SHP77 treated with DMSO at 0.1 percent for 48 hours (cell line): ENCODE measurements at places on chromosomes 12 and 14.

- no peak for DNase-seq
These were observed 5.2 kb upstream of the RIMKLB start for GRCh38 chr12:8692573-8692972.

DNA sequence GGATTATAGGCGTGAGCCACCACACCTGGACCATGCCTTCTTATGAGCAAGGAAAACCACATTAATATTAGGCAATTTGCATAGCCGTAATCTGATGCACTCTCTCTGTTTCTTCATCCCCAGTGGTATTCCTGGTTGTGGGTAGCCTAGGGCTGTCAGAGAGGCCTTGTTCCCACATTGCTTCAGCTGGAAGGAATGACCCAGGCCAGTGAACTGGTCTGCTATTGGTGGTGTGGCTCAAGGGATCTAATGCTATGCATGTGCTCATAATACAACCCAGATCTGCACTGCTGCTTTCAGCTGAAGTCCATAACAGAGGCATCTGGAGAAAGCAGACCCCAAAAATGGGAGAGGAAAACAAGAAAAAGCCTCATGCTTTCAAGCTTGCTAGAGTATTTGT is 33.1 kb upstream of the G2E3 start:
- no peak for DNase-seq

DNA sequence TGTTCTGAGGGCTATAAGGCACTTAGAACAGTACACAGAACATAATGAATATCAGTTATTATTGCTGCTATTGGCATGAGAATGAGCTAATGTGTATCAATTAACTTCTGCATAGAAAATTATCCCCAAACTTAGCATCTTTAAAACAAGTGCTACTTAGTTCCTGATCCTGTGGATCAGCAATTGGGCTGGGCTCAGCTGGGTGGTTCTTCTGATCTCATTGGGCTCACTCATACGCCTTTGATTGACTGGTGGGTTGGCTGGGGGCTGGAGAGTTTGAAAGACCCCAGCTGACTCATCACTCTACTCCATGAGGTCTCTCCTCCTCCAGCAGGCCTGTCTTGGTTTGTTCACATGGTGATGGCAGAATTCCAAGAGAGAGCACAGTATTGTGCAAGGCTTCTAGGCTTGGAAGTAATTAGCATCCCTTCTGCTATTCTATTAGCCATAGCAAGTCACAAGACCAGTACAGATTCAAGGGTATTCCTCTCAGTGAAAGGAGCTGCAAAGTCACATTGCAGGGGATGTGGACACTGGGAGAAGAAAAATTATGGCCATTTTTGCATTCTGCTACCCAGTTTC is 27.2 kb upstream of the HSPB8 start:
- no peak for DNase-seq

DNA sequence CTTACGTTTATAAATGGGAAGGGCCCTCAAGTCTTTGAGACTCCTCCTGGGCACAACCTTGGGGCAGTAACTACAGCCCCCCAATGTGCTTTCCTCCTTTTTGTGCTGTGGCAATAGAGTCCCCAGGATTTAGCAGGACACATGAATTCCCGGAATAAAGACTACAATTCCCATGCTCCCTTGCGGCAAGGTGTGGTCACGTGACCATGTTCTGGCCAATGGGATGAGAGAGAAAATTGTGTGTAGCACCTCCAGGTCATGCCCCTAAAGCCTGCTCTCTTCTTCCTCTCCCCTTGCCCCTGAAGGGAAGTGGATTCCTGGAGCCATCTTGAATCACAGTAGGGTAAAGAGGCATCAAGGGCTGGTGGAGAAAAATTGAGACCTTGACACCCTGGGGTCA is 295.1 kb upstream of the SFSWAP start:
- DNase-seq, result no peak

DNA sequence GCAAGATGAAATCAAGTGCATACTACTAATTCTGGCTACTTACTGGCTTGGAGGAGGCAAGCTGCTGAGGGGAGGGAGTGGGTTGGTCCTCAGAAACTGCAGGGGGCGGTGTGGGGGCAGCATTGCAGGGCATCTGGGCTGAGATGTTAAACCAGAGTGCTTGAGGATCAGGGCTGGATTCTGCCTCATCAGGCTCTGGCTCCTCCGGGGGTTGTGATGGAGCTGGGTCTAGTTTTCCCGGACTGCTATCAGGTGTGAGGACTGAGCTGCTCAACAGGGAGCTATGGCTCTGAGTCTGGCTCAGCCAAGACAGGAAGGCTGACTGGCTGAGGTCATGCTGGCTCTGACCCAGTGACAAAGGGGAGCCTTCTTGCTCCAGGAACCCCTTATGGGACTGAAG is 28.6 kb downstream of the BAZ2A start:
- DNase-seq, result no peak

DNA sequence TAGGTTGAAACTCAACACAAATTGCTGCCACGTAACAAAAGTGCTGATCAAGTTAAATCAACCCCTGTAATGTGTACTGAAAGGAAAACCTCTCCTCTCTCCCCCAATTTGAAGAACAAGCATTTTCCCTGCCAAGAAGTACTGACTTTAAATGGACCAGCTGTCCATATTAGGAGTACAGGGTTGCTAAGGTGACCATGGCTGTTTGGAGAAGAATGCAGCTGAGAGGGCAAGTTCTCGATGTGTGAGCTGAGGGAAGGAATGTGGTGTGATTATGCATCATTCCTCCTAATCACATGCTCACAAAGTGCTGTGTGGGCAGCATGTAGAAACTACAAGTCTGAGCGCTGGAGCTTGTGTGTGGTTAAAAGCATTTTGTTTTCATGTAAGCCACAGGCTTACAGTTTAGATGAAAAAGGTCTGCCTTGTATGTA is 50.9 kb upstream of the CCT2 start:
- DNase-seq, result no peak

DNA sequence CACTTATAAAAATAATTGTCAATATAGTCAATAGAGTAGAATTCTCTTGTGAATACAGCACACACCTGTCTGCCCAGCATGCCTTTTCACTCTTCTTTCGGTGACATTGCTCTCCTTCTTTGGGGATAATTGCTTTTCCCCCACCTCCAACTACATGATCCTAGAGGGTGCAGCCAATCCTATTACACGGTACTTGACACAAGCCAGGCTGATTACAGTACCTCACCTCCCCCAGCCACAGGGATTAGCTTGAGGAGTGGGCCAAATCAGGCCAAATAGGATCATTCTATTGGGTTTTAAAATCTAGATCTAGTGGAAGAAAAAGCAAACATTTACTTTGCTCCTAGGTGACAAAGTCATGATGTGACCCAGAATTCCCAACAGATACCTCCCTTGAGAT is 16.8 kb upstream of the NFYB start:
- peak; percentile 49 for DNase-seq

- DNase-seq, result peak; percentile 26
These were observed 17.9 kb downstream of the ZDHHC22 start for GRCh38 chr14:77123381-77124325.

- DNase-seq, result no peak
These were observed 194.8 kb upstream of the DCN start for GRCh38 chr12:91377436-91377835.

DNA sequence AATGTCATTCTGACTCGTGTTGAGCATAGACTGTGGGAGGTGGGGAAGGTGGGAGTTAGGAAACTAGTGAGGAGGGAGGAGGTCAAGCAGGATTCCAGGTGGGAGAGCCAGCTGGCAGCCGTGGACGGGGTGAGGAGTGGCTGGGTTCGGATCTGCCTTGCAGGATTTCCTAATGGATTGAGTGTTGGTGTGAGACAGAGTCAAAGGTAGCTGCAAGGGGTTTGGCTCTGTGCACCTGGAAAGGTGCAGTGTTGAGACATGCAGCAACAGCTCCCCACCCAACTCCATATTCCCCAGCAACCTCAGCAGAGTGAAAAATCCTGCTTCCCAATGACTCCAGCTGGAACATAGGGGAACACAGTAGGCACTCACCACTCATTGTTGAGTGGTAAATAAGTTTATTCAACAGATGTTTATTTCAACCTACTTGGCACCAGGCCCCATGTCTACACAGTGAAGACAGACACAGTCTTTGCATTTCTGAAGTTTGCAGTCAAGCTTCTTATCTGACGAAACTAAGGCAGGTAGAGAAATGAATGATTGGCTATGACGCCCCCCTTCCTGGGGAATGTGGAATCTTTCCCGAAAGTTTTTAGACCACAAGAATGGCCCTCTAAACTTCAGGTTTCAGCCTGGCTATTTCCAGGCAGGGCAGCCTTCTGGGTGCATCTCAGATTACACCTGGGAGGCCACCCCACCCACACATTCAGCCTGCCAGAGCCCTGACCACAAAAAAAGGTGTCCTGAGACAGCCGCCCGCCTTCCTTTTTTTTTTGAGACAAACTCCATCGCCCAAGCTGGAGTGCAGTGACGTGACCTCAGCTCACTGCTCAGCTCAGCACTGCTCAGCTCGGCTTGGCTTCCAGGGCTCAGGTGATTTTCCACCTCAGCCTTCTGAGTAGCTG is 37.9 kb upstream of the PLEKHG6 start:
- DNase-seq, result no peak
